ENCODE measurements at places on chromosomes 2 and 18.

GRCh38 chr18:51448949-51449348 lies 251.5 kb upstream of the MEX3C start:
- no peak for DNase-seq

DNA sequence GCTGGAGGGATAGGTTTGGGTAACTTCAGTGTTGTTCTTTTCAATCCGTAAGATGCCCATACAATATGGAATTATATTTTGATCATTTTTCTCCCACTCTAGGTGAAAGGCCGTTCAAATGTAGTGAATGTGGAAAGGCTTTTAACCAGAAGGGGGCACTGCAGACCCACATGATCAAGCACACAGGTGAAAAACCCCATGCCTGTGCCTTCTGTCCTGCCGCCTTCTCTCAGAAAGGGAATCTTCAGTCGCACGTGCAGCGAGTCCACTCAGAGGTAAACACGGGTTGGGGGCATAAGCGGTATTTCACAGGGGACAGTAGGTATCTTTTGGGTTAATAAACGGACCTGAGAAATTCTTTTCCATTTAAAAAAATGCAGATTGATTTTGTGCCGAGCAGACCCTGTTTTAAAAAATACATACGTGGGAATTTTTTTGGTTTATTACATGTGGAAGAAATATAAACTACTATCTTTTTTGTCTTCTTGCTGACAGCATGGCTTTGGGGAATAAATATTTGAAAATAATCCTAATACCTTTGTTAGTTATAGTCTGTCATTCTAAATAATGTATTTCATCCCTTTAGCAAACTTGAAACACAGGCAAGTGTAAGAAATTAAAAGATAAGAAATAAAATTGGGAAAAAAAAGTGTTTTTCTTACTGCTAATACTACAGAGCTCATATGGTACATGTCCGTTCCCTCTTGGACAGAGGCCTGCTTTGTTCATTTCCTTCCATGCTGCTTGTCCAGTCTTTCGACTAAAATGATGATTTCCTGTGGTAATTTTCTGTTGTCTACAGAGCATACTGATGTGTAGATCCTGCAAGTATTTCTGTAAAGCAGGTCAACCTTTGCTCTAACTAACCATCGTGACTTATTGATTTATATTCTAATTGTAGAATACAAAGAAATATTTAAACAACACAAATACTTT lies 53.3 kb downstream of the ZNF236 start:
- DNase-seq, result no peak

GRCh38 chr2:54120950-54121349 lies 5.5 kb downstream of the ACYP2 start:
- DNase-seq, result no peak

- DNase-seq, result no peak
Measured at GRCh38 chr2:15145046-15145817, 415.9 kb downstream of the NBAS start.

DNA sequence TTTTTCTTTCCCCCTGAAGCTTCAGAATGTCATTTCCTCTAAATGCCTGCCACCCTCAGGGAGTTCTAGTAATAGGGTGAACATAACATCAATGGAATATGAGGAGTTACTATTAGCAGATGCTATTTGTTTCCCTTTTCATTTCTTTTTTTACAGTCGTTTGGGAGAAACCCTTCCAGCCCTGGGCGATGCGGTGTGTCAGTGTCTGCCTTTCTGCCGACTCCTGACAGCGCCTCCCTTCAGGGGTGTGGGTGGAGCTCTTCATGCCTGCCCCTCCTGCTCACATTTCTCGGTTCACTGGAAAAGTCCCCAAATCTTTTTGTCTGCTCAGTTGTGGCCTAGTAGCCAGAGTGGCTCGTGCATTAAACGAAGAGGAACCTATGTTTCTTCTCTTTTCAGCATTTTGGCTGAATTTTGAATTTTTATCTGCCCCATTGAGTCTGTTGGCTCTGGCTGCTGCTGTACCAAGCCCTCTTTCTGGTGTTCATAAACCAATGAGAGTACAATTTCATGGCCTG lies 72.3 kb downstream of the FMNL2 start:
- peak; percentile 60 for DNase-seq

DNA sequence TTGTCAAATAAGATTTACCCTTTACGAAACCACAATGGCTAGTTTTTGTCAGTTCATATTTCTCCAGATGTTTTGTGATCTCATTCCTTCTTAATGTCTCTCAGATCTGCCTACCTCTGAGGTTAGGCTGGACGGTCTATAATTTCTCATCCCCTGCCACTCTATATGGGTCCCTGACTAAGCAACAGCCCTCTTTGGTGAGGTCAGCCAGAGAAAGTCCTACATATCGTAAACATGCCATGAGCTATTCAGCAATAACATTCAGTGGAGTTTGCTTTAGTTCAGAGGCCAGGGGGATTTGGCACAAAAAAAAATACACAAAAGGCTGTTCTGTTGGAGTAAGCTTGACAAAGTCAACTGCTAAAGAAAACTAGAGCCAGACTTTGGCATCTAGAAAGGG lies 192.1 kb upstream of the NCKAP5 start:
- DNase-seq, result no peak

- DNase-seq, result no peak
Measured at GRCh38 chr2:14677039-14677438, 44.5 kb downstream of the LRATD1 start.

GRCh38 chr2:65798641-65799040 lies 366.2 kb upstream of the SPRED2 start:
- no peak for DNase-seq

DNA sequence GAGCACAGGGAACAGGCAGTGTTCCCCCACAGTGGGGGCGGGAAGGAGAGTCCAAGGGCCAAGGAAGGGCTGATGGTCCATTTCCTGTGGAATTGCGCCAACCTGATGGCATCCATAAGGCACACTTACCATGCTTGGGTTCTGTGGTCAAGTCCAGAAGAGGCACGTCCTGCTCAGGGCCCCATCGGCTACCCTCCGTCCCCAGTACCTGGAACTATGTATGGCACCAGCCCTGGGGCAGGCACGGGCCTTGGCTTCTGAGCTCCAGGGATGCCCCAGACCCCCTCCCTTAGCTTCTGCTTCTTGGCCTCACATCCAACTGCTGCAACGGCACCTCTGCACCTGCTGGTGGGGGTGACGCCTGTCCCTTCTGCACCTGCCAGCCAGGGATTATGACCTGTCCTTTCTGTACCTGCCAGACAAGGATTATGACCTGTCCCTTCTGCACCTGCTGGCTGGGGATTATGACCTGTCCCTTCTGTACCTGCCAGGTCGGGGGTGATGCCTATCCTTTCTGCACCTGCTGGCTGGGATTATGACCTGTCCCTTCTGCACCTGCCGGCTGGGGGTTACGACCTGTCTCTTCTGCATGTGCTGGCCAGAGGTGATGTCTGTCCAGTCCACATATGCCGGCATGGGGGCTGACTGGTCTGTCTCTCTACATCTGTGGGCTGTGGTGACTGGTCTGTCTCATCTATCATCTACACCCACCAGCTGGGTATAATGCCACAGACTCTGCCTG lies 45.4 kb upstream of the SNTG2 start:
- no peak for DNase-seq

DNA sequence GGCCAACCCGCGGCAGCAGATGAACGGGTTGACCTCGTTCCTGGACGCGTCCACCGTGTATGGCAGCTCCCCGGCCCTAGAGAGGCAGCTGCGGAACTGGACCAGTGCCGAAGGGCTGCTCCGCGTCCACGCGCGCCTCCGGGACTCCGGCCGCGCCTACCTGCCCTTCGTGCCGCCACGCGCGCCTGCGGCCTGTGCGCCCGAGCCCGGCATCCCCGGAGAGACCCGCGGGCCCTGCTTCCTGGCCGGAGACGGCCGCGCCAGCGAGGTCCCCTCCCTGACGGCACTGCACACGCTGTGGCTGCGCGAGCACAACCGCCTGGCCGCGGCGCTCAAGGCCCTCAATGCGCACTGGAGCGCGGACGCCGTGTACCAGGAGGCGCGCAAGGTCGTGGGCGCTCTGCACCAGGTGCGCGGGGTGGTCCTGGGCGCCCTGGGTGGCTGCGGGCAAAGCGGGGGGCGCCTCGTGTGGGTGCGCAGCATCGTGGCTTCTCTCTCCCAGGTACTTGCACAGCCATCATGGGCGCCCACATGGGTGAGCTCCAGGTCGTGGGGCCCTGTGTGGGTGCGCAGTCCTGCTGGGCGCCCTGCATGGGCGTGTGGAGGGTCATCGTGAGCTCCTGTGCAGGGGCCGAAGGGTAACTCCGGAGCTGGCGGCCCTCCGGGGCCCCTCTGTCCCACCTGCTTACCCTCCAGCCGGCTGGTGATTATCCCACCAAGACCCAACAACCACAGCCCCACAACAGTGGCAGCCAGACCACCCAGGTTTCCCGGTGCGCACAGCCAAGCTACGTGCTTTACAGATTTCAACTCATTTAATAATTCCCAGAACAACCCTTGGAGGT lies 64.2 kb downstream of the TPO start:
- DNase-seq, result no peak

DNA sequence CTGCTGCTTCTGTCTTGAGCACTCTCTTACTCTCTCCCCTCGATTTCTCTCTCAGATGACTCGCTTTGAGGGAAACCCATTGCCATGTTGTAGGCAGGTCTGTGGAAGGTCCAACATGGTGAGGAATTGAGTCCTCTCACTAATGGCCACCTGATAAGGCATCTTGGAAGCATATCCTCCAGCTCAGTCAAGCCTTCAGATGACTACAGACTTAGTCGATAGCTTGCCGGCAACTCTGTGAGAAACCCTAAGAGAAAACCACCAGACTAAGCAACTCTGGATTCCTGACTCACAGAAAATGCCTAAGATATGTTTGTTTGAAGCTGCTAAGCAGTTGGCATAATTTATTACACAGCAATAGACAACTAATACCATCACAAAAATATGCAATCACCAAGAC lies 51.2 kb downstream of the WDR75 start:
- no peak for DNase-seq

DNA sequence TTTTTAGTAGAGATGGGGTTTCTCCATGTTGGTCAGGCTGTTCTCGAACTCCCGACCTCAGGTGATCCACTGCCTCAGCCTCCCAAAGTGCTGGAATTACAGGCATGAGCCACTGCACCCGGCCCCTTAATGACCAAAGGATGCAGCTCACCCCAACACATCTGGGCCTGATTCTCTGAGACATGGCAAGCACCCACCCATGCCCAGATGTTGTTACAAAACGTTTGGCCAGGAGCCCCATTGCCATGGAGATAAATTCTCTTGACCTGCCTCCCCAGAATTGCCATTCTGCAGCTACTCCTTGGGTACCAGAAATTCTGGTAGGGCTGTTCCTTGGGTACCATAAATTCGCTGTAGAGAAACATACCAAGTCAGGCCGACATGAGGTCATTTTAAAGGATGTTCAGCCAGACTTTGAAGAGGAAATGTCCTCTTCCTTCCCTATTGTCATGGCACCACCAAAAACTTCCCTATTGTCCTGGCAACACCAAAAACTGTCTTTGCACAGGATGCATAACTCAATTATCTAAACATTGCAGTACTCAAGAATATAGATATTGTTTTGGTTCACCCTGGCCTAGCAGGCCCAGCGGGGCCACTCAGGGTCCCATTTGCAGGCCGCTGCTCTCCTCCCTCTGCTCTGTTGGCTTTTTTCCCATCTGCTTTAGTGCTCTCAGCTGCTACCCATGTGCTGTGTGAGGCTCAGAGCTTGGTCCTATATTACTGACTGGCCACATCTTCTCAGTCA lies 160.9 kb upstream of the TTC39C start:
- peak; percentile 41 for DNase-seq

- DNase-seq, result no peak
Measured at GRCh38 chr2:206920951-206921350, 18.4 kb upstream of the CPO start.

DNA sequence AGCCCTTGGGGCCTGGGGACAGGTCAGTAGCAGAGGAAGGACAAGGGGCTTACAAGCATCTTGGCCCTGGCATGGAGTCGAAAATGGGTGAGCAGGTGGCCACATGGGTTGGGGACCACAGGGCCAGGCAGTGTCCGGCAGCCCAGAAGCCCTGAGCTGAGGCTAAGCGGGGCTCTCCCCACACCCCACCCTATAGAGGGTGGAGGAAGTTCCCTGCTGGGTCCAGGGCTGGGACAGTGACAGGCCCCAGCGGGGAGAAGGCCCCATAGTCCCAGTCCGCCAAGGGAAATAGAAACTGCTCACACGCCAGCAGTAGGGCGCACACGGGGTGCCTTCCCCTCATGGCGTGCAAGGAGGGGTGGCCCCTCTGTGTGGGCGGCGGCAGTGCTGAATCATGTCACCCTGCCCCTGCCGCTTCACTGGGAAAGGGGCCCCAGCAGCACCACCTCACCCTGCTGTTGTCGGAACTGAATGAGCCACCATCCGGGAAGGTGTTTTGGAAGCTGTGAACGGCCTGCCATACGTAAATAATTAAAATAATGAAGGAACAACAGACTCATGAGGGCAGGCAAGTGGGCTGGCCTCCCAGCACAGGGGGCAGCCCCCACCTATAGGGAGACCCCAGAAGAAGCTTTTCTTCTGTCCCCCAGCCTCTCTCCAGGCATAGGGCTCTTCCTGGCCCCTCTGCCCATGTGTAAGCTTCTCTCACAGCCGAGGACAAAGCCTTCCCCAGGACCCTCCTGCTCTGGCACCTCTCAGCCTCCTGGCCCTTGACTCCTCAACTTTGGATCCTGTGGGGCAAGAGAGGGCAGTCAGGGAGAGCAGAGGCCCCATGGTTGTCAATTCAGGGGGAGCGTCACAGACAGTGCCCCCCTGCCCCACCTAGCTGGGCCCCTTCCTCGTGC lies 12.7 kb upstream of the DUSP2 start:
- DNase-seq, result peak; percentile 89

- DNase-seq, result no peak
Measured at GRCh38 chr2:25819597-25820039, 58.7 kb downstream of the ASXL2 start.

GRCh38 chr2:239831861-239832489 lies 193.2 kb downstream of the NDUFA10 start:
- DNase-seq, result peak; percentile 98

- DNase-seq, result no peak
Measured at GRCh38 chr2:121043061-121043826, 241.8 kb downstream of the TFCP2L1 start.

- DNase-seq, result no peak
Measured at GRCh38 chr2:172484706-172485105, 57.3 kb downstream of the ITGA6 start.

GRCh38 chr2:9984217-9984739 lies 32.8 kb downstream of the GRHL1 start:
- peak; percentile 91 for DNase-seq

DNA sequence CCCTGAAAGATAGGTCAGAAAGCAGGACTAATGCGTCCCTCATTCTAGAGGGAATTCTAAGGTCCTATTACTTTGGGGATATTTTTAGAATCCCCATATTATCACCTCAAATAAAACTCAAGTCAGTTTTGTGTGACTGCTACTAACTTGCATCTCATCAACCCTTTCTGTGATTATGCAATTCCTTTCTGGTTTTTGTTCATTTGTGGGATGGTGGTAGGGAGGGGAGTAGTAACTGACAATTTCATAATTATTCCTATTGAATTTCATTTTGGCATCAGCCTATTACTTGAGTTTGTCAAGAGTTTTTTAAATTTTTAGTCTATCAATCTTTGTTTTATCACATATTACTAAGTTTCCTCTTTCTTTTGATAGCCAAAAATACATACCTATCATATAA lies 28.4 kb upstream of the TANK start:
- no peak for DNase-seq
